ENCODE measurements at places on chromosomes 16 and 17.

GRCh38 chr17:65530523-65531255 lies 30.8 kb downstream of the AXIN2 start:
- DNase-seq = no peak

DNA sequence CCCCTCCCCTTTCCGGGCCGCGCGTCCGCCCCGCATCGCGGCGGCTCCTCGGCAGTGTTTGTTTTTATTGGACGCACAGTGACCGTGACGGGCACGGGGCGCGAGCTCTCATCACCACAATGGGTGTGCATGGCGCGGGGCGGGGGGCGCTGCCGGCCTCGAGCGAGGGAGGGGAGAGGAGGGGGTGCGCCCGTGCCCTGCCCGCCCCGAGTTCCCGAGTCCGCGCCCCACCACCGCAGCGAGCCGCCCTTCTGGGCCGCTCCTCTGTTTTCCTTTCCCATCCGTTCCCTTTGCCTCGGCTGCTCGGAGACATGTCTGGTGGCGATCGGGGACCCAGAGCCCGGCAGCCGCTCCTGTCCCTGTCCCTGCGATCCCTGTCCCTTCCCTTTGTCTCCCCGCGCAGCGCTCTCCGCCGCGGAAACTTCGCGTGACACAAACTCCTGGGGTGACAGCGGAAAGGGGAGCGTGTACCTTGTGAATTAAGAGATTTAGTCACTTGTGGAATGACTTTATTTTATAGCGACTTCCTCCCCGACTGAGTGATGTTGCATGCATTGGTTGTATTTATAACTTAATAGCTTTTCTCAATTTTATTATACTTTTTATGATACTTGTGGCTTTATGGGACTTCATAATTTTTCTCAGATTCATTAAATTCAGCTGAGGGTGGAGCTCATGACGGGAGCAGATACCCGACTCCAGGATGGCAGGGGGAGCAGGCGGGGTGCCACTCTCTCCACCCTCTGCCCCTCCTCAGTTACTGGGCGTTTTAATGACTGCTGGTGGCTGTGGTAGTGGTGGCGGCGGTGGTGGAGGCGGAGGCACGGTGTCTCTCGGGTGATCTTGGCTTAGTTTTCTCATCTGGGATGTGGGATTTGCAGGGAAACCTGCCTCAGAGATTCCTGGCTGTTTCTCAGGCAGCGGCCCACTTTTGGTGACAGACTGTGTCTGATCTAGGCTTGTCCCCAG lies 40.8 kb downstream of the MRM1 start:
- no peak for DNase-seq

GRCh38 chr16:58733248-58733670 lies 857 bp downstream of the GOT2 start:
- no peak for DNase-seq

GRCh38 chr16:19419698-19420075 lies 2.0 kb downstream of the TMC5 start:
- no peak for DNase-seq

- no peak for DNase-seq
These were observed 112.6 kb downstream of the FOXL1 start for GRCh38 chr16:86690970-86691369.

DNA sequence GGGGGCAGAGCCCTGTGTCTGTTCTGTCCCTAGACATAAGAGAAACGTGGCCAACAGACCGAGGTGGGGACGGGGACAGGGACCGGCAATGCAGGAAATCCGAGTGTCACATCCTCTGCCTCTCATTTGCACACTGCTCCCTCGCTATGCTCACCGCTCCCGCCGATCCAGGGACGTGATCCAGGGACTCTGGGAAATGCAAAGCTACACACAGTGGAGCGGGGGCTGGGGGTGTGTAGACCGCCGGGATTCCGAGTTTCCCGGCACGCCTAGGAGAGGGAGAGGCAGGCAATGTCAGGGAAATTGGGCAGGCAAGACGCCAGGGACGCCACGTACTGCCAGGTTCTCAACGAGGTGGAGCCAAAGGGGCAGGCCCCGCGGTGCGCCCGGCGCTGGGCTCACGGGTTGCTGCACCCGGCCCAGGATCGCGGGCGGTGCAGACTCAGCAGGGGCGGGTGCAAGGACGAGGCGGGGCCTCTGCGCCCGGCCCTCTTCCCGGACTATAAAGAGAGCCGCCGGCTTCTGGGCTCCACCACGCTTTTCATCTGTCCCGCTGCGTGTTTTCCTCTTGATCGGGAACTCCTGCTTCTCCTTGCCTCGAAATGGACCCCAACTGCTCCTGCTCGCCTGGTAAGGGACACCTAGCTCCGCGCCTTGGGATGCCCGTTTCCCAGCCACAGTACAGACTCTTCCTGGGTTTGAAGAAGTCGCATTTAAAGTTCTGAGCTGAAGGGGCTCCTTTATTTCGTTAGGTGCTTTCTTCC lies at the start of gene MT1X:
TSS of gene MT1X (plus strand) at position 532 of the 764 bp plus-strand sequence. CDS start at position 603, 71 bp downstream.
- peak; percentile 4 for DNase-seq

- no peak for DNase-seq
These were observed 33.4 kb upstream of the TMEM92 start for GRCh38 chr17:50240851-50241250.

- no peak for DNase-seq
These were observed 118.5 kb downstream of the MAF start for GRCh38 chr16:79482011-79482410.
